ENCODE measurements at places on chromosomes 5 and 9.
A peak's percentile ranks its signal among the peaks of the same experiment; 100 is the strongest.

DNA sequence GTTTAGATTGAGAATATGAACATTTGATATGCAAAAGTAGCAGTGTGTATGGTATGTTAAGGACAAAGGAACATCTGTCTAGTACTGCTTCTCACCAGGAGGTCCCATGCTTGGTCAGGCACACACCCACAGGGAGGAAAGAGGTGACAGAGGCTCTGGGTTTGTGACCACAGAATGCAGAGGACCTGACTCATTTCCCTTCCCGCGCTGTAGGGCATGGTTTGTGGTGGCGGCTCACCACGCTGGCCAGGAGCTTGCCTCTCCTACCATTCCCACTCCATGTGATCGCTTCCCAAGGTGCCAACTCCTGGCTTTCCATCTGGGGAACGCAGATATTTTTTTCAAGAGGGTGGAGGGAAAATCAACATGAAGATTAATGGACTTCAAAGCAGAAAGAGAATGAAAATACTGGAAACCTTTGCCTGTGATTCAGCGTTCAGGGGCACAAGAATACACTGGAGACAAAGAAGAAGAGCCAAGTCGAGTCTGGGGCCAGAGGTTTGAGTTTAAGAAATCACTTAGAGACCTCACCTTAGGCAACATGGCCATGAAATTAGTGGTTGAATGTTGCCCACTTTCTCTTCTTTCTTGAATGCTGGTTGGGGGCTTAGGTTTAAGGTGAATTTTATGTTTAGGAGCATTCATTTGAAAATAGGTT, 477.8 kb downstream of the CCDC171 start:
- peak; percentile 14 for DNase-seq

GRCh38 chr9:129363216-129363873, 185.3 kb upstream of the IER5L start:
- DNase-seq = no peak

GRCh38 chr9:83622433-83622938, 457 bp upstream of the IDNK start:
- DNase-seq = no peak

DNA sequence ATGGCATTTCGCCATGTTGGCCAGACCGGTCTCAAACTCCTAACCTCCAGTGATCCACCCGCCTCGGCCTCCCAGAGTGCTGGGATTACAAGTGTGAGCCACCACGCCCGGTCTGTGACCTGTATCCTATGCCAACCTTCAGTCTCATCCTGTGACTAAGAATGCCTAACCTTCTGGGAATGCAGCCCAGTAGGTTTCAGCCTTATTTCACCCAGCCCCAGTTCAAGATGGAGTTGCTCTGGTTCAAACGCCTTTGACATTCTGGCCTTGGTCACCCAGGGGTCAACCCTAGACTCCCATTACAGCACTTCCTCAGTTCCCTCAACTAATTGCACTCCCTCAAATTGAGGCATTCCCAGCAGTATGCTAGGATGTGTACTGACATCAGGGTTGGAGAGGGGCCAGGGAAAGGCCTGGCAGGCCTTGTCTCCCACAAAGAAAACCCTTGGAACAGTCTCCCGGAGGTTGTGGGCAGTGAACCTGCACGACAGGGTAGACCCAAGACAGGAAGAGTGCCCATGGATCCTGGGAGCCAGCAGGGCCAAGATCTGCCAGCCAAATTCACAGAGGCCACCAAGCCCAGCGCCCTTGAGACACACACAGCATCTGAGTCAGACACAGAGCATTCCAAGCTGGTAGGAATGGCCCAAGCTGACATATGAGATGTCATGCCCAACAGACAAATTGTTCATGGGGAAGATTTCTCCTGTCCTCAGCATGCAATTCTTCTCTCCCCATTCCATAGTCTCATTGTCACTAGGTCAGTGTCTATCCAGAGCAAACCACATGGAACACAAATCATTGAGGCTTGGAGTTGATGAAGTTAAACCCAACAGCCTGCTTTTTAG, 24.9 kb upstream of the SMU1 start:
- DNase-seq = no peak

DNA sequence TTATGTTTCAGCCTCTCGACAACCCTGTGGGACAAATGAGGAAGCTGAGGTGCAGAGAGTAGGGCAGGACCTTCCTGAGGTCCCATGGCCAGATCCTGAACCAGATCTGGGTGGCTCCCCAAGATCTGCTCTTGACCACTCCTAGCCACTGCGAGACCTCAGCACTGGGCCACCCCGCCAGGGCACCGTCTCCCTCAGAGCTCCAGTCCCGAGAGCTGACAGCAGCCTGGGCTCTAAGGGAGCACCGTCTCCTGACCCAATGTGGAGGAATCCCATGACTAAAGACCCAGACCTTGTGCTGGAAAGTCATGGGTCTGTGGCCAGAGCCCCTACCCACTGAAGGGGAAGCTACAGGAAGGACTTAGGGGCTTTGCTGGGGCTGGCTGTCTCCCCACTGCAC, 4.5 kb upstream of the LMX1B start:
- DNase-seq = no peak

DNA sequence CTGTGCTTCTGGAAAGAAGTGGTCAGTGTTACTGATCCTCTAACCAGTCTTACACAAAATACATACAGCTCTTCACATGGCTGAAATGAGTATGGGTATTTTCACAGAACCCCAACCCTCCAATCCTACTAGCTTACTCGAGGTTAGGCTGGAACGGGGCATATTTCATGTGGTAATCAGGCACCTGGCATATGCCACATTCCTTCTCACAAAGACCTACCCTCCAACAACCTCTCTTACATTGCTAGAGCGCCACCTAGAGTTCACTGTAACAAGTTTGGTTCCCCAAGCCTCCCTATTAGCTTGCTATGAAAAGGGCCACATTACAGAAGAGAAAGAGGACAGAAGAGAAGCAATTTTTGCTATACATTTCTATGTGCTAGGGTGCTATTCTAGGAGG, 597.3 kb downstream of the PRELID2 start:
- peak; percentile 34 for DNase-seq

- DNase-seq = no peak
Observed at GRCh38 chr5:372996-373709, 51.6 kb downstream of the AHRR start.

DNA sequence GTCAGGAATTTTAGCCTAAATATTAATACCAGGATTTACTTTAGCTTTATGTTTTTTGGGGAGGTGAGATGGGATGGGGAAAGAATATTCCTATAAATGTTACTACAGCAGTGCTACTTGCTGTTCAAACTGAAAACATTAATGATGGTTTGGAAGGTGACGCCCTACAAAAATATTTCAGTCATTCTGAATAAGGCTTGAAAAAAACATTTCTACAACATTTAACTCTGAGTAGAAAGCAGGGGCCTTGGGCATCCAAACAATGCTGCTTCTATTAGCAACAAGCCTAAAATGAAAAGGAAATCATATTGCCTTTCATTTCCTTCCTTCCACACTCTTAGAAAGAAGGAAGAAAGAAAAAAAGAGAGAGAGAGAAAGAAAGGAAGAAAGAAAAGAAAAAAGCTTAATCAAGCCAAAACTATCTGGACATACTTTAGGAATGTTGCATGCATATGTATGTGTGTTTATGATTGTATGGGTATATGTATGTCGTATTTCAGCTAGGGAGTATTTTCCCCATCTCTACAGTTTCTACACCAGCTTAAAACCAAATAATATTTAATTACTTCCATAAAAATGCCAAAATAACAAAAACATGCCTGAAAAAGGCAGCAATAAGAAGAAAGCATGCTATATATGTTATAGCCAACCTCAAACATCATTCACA, 16.3 kb upstream of the DAB2 start:
- no peak for DNase-seq

DNA sequence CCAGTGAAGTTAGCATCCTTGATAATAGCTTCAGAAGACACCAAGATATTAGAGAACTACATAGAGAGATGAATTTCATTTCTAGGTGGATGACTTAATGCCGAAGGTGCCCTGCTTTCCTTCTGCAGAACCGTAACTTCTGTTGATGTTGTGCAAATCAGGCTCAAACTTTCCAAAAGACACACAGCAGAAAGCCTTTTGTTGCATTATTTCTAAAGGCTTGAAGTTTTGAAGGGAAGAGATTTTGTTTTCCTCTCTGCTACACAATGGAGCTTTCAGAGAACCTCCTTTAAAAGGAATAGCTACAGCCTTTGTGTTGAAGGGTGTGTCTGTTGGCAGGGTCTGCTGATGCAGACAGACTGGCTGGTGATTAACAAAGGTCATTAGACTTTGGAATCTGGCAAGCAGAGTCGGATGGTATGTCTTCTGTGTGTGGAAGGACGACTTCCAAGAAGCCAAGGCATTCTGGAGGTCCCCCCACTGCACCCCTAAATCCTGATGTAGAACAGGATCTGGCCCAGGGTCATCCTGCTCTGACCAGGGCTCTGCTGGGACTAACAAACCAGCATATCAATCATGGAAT, 57.8 kb downstream of the ZNF462 start:
- no peak for DNase-seq

- DNase-seq = no peak
Observed at GRCh38 chr9:88990041-88990728, 1.1 kb upstream of the S1PR3 start.

DNA sequence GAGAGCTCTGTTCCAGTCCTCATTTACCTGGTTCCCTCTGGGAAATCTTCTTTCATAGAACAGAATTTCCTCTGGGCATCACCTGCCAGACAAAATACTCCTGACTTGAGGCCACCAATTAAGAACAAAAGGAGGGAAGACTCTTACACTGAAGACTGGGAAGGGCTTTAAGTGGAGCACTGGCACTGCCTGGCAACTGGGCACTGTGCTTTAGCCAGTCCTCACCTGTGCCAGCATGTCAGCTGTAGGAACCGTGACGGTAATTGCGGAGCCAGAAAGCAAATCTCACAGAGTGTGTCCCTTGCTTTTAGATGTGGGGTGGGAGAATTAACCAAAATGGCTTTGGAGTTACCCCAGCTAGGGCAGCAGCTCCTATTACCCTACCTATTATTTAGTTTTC, 40.6 kb downstream of the FAM219A start:
- DNase-seq = no peak

- no peak for DNase-seq
Observed at GRCh38 chr5:136979131-136979530, 520.0 kb downstream of the SPOCK1 start.

GRCh38 chr9:36993933-36994764, 39.9 kb downstream of the PAX5 start:
- DNase-seq = no peak

- DNase-seq = no peak
Observed at GRCh38 chr9:101450931-101451330, 15.4 kb upstream of the ALDOB start.

DNA sequence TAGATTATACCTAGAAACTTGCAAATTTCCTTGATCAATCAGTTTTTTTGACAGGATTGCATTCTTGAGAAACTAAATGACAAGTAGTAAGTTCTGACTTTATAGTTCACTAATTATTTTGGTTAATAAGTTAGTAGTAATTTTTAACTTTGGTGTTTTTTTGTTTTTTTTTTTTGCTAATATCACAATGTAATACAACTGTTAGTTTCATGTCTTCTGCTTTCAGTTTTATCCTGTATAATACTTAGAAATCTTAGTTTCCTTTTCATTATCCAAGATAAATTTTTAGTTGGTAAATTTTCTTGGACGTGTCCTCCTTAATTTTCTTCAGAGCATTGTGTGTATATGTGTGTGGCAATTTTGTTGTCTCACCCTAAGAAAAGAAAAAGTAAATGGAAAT, 57.8 kb downstream of the CWC27 start:
- DNase-seq = no peak

DNA sequence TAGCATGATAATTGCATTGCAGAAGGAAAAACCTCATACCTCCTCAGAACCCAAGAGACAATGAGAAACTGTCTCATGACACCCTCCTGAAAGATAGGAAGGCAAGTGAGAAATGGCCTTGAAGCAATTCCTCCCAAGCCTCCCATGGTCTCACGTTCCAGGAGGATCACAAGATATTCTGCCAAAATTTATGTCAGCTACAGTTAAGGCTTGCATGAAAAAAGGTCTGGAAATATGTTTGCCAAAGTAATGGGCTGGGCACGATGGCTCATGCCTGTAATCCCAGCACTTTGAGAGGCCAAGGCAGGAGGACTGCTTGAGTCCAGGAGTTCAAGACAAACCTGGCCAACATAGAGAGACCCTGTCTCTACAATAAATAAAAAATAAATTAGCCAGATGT, 12.6 kb upstream of the HOMER1 start:
- no peak for DNase-seq

GRCh38 chr9:27599102-27599869, 26.0 kb upstream of the C9orf72 start:
- no peak for DNase-seq

DNA sequence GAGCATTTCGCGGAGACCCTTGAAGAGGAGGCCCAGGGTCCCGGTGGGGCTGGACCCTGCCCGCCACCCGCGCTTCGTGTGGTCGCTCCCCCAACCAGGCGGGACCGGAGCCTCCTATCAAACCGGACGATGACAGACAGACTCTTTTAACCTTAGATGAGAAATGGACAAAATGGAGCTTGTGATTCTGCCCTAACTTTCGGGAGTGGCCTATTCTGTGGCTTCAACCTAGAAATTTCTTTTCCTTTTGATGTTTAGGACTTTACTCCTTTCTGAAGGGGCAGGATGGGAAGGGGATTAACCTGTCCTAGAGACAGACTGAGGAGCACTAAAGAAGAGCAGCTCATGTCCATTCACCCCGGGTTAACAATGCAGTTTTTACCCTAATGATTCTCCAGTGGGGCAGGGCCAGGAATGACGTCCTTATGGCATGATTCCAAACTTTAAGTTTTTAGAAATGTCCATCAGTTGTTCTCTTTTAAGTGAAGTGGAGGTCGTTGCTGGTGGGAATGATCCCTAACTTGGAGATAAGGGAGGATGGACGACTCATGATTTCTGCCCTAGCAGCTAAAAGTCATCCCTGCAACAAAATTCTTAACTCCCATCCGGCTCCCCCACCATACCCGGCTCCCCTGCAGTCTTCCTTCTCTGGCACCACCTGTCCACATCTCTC, 1.0 kb downstream of the NIPSNAP3A start:
- DNase-seq = no peak

DNA sequence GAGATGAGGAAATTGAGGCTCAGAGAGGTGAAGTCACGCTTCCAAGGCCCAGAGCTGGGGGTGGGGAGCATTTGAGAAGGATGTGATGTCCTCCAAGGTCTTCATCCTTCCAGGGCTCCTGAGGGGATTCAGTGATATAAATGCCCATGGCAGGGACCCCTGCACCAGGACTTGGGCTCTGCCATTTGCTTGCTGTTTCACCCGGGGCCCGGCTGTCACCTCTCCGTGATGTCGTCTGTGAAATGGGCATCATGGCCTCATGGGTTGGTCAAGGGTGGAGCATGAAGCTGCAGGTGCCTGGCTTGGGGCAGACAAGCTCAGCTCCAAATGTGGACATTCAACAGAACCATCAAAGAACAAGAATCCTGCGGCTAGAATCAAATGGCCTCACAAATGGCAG, 253.1 kb downstream of the PBX3 start:
- DNase-seq = no peak

DNA sequence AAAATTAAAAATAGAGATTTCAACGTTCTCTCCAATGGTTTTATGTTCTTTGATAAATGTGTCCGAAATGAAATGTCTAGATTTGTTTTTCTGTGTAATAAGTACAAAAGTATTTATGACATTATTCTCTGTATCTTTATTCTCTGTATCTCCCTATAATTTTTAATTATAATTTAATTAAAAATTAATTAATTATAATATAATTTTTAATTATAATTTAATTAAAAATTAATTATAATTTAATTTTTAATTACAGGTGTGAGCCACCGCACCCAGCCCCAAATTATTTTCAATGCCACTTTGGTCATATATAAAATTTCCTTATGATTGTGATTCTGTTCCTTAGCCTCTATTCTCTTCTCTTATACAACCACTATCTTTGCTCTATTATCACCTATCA, 28.2 kb downstream of the SPATA31C2 start:
- DNase-seq = no peak
